Naive thymus-derived CD8-positive, alpha-beta T cell (primary cell): ENCODE measurements at places on chromosomes 3 and 15. TPM values are rescaled to one million over a fixed set of nuclear protein-coding genes. Genes with fewer than 3 reads are reported as not detected.

DNA sequence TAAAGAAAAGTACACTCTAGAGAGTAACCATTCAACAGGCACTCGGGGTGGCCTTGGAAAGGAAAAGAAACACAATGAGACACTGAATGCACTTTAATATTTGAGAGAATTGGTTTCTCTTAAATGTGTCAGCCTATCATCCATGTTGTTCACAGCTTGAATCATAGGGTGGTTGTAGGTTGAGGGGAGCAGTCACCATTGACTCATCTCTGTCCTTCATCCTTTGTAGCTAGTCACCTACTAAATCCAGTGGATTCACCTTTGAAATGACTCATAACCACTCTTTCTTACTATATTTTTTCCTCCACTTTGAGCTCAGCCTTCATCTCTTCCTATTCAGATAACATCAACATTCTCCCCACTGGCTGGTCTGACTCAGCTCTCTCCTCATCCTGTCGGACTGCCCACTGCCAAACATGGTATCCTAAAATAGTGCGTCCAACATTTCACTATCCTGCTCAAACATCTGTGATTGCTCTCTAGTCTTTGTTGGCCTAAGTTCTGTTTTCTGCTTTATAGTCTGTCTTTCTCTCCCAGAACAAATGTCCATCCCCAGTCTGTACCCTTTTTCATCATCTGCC, 182.7 kb upstream of the GADL1 start:
- peaks cover 5% of the 10 kb centered on the region for H3K36me3 ChIP-seq
- H3K4me1 ChIP-seq = no peaks in the 10 kb centered on the region

DNA sequence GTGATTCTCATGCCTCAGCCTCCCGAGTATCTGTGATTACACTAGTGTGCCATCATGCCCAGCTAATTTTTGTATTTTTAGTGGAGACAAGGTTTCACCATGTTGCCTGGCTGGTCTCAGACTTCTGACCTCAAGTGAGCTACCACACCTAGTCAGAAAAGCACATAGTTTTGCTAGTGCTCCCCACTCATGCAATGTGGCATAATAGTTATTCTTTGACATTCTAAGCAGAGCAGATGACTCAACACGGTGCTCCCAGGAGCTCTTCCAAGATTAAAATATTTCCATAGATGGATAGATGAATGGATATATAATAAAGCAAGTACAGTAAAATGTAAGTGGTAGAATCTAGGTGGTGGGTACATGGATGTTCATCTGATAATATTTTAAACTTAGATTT, 53.1 kb upstream of the GK5 start:
- peaks cover 26% of the 10 kb centered on the region for H3K4me1 ChIP-seq
- DNase-seq = no peak
- no peak overlapping the region for H3K4me3 ChIP-seq

DNA sequence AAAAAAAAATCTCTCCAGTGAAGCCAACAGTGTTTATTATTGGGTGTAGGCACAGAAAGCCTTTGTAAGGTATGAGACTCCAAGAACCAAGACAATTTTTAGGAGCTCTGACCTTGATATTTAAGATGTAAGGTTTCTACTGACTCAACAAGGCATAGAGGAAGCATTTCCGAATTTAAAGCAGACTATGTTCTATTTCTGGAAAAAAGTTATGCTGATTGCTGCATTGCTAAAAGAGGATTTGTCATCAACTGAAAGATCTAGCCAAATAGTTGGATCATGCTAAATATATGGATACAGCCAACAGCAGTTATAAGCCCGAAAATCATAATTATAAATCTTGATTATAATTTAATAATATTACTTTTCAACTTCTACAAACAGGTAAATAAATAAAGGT, 53.3 kb upstream of the MELTF start:
- H3K4me3 ChIP-seq = no peak overlapping the region
- peaks cover 44% of the 10 kb centered on the region for H3K36me3 ChIP-seq
- no peak overlapping the region for H3K27ac ChIP-seq
- no peaks in the 10 kb centered on the region for H3K27me3 ChIP-seq
- no peak for DNase-seq

- no peaks in the 10 kb centered on the region for H3K27me3 ChIP-seq
- no peak overlapping the region for H3K4me3 ChIP-seq
- H3K4me1 ChIP-seq = peaks cover 5% of the 10 kb centered on the region
- no peak overlapping the region for H3K27ac ChIP-seq
- DNase-seq = no peak
Observed at GRCh38 chr3:136291302-136291701, 41.2 kb downstream of the PCCB start.

The RFX7 gene
- total RNA-seq = 36.0 TPM

GRCh38 chr15:89041507-89041906, 46.7 kb upstream of the ABHD2 start:
- no peak for DNase-seq
- no peak overlapping the region for H3K27ac ChIP-seq
- H3K36me3 ChIP-seq = no peaks in the 10 kb centered on the region
- H3K4me1 ChIP-seq = peaks cover 10% of the 10 kb centered on the region
- no peak overlapping the region for H3K4me3 ChIP-seq

The KAT2B gene
- 60.2 TPM for total RNA-seq

GRCh38 chr3:149145356-149145755, 15.9 kb downstream of the HPS3 start:
- DNase-seq = no peak
- H3K27me3 ChIP-seq = no peaks in the 10 kb centered on the region
- no peaks in the 10 kb centered on the region for H3K36me3 ChIP-seq

The SHC4 gene
- not detected for total RNA-seq

- no peak overlapping the region for H3K27ac ChIP-seq
- no peaks in the 10 kb centered on the region for H3K4me1 ChIP-seq
- DNase-seq = no peak
- H3K27me3 ChIP-seq = peaks cover 18% of the 10 kb centered on the region
- no peaks in the 10 kb centered on the region for H3K36me3 ChIP-seq
- H3K4me3 ChIP-seq = no peak overlapping the region
Observed at GRCh38 chr3:155227141-155227540, 66.3 kb downstream of the STRIT1 start.

- peak overlapping the region; percentile 8 for H3K4me3 ChIP-seq
- peaks cover 31% of the 10 kb centered on the region for H3K4me1 ChIP-seq
- DNase-seq = peak; percentile 7
- H3K27me3 ChIP-seq = no peaks in the 10 kb centered on the region
Observed at GRCh38 chr3:179068779-179069530, 2.7 kb downstream of the ZMAT3 start.
